ENCODE measurements at places on chromosomes 2 and 18. TPM values are rescaled to one million over a fixed set of nuclear protein-coding genes. Genes with fewer than 3 reads are reported as not detected.

DNA sequence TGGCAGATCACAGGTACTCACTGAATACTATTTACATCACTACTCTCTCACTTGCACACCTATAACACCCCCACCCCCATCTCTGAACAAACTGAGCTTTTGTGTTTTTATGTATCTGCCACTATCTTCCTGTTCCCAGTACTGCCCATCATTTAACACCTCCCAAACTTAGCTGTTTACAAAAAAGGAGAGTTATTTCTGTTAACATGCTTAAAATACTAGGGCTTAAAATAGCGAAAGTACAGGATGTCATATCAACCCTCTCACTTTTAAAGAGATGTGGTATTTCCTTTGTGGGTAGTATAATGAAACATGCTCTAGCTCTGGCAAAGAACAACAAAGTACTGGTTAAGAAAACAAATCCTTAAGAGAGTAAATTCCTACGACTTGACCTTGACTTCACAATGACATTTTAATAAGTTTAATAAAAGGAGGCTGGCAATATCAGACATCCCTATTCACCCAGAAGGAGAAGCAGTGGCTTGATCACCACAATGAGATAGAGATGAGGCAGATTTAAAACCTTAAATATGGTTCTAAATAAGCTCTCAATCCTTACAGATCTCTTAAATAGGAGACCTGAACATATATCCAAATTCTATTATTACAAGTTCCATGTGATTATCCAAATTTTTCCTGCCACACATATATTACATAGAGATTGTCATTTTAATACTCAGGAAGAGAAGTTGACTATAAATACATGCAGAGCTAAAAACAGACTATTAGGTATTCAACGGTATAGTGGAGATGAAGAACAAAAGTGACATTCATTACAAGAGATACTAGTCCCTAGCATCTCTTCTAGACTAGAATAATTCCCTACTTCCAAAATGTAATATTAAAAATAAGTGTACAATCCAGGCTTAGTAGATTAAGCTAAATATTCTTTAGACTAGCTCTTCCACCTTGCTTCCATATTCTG lies 36.9 kb downstream of the TRAK2 start:
- no peak for DNase-seq

GRCh38 chr2:207692206-207693065 lies 19.0 kb upstream of the CCNYL1 start:
- no peak for DNase-seq

DNA sequence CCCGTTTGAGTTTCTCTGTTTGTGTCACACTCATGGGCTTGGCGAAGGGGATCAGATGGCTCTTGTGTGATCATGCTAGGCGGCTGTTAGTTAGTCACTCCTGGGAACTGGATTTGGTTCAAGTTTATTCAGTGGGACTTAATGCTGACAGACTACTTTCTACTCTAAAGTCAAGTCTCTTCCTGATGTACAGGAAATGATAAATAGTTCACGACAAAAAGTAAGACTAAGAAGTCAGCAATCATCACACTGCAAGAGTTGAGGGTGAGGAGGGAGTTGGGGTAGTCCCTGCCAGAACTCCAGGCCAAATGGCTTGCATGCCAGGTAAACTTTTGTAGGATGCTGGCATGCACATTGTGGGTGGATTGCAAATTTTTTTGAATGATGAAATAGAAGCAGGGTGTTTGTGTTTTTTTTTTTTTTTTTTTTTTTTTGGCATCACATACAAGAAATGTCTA lies 25.1 kb upstream of the CCL20 start:
- DNase-seq, result no peak

- DNase-seq, result no peak
Observed at GRCh38 chr2:51018145-51018544, 13.8 kb downstream of the NRXN1 start.

The ARHGAP25 gene
- total RNA-seq, result 32.2 TPM

Measured in thymus (tissue), 14 donors.